Karpas-422 (cell line): ENCODE measurements at places on chromosomes 2 and 18. TPM values are rescaled to one million over a fixed set of nuclear protein-coding genes. Genes with fewer than 3 reads are reported as not detected.

DNA sequence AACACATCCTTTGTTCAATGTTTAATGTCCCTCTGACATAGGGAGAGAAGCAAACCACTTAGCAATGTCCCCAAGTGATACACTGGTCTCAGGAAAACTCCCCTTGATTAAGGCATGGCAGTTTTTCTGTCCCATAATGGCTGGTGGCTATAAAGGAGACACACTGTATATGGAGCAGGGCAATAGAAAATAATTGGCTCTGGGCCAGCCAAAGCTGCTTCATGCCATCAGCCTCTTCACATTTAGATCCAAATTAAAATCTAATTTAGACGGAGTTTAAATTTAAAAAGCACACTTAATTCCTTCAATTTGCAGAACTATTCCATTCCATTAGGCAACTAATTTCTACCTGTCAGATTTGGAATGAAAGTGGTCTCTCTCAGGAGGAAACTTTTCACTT lies 638.1 kb downstream of the DSC3 start:
- DNase-seq: no peak
- H3K36me3 ChIP-seq: no peaks in the 10 kb centered on the region
- H3K4me1 ChIP-seq: no peaks in the 10 kb centered on the region
- H3K27me3 ChIP-seq: no peaks in the 10 kb centered on the region
- H3K4me3 ChIP-seq: no peak overlapping the region

DNA sequence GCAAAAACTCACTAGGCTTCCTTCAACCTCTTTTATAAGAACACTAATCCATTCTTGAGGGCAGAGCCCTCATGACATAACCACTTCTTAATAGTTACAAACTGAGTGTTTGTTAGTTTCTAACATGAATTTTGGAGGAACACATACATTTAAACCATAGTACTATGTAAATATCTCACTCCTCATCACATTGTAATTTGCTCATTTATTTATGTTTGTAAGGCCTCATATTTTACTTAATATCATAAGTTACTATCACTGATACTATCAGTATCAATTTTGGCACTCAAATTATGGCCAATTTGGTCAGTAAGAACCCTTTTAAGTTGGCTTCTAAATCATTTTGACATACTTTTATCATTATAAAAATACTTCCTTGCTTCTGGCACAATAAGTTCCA lies 603.1 kb downstream of the ZEB2 start:
- H3K4me1 ChIP-seq: no peaks in the 10 kb centered on the region
- H3K27ac ChIP-seq: no peak overlapping the region
- no peaks in the 10 kb centered on the region for H3K36me3 ChIP-seq

Gene DIPK1C
- not detected in 2 replicates for total RNA-seq

DNA sequence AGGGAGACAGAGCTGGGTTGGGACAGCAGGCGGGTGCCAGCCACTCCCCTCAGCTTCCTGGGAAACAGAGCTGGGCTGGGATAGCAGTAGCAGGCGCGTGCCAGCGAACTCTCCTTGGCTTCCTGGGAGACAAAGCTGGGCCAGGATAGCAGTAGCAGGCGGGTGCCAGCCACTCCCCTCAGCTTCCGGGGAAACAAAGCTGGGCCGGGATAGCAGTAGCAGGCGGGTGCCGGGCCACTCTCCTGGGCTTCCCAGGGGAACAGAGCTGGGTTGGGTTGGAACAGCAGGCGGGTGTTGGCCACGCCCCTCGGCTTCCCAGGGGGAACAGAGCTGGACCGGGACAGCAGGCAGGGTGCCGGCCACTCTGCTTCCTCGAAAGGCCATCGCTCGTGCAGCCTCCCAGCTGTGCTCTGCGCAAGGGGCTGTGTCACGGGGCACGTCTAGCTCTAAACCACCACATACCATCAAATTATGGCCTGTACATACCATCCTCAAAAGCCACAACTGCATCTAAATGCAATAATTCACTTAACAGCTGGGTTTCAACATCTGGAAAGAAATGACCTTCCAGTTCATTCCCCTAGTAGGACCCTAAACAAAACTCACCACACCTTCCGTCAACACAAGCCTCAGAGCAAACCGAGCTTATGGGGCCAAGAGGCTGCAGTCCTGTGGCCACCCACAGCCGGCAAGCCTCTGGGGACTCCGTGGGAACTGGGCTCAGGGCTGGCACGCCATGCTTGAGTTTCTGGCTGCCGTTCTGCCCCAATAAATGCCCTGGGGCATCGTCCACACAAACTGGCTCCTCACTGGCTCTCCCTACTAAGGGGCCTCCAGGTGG lies 228.3 kb downstream of the TWIST2 start:
- H3K4me3 ChIP-seq: no peak overlapping the region
- H3K36me3 ChIP-seq: no peaks in the 10 kb centered on the region
- no peak overlapping the region for H3K27ac ChIP-seq
- DNase-seq: no peak
- H3K4me1 ChIP-seq: no peaks in the 10 kb centered on the region

- H3K27ac ChIP-seq: no peak overlapping the region
- no peaks in the 10 kb centered on the region for H3K36me3 ChIP-seq
- no peak for DNase-seq
- H3K4me1 ChIP-seq: no peaks in the 10 kb centered on the region
- H3K27me3 ChIP-seq: no peaks in the 10 kb centered on the region
These were observed 20.1 kb upstream of the TCF7L1 start for GRCh38 chr2:85112906-85113625.

- no peak for DNase-seq
- no peaks in the 10 kb centered on the region for H3K4me1 ChIP-seq
- H3K36me3 ChIP-seq: no peaks in the 10 kb centered on the region
- H3K27me3 ChIP-seq: no peaks in the 10 kb centered on the region
- no peak overlapping the region for H3K4me3 ChIP-seq
These were observed 436.4 kb downstream of the FBXO15 start for GRCh38 chr18:73711256-73711655.

DNA sequence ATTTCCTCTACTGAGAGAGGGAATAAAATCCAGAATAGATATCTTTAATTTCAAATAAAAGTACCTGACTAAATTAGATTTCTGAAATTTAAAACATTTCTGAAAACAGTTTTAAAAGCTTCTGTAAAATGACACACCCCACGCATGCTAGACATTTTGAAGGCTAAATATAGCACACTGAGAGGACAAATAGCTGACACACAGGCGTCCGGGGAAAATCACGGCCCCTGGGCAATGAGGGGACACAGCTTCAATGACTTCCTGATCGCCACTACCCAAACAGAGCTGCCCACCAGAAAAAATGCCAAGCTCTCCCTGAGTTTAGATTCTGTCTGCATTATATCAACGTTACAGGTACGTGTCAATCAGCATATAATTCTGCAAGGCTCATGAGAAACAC lies 10.9 kb downstream of the TBC1D8 start:
- no peak for DNase-seq
- no peak overlapping the region for H3K4me3 ChIP-seq
- H3K27me3 ChIP-seq: no peaks in the 10 kb centered on the region
- no peaks in the 10 kb centered on the region for H3K4me1 ChIP-seq
- H3K27ac ChIP-seq: no peak overlapping the region

Gene RELCH
- 39.4 and 91.9 TPM in 2 replicates for total RNA-seq

Gene CELF4
- not detected in 2 replicates for total RNA-seq
